ENCODE measurements at places on chromosomes 3 and 15.

- no peak for DNase-seq
Measured at GRCh38 chr15:83210619-83211018, 3.0 kb upstream of the HDGFL3 start.

- no peak for DNase-seq
Measured at GRCh38 chr15:100009372-100009771, 276.1 kb upstream of the LYSMD4 start.

GRCh38 chr3:109923431-109923830, 586.1 kb upstream of the DPPA4 start:
- DNase-seq: no peak

- no peak for DNase-seq
Measured at GRCh38 chr3:58628823-58629562, 37.6 kb downstream of the FAM3D start.

- no peak for DNase-seq
Measured at GRCh38 chr15:44163370-44163769, 31.7 kb downstream of the FRMD5 start.

DNA sequence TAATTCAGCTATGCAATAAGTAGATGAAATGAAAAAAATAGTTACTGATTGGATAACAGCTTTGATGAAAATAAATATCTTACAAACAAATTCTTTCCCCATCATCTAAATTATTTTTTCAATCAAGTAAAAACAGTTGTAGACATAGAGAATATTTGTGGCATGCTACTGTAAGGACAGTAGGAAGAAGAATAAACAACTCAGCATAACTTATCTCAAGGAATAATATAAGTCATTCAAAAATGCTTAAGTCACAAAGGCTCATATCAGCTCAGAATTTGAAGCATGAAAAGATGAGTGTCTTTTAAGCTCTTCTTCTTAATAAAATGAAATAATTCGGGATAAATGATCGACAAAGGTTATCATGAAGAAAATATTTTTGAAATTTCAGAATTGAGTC, 1029.0 kb downstream of the ROBO1 start:
- DNase-seq: no peak

- DNase-seq: no peak
Measured at GRCh38 chr3:183370391-183370790, 58.0 kb downstream of the MCF2L2 start.

- DNase-seq: no peak
Measured at GRCh38 chr3:173762501-173762900, 365.0 kb downstream of the NLGN1 start.

GRCh38 chr3:63519426-63519825, 133.0 kb upstream of the SNTN start:
- DNase-seq: no peak

DNA sequence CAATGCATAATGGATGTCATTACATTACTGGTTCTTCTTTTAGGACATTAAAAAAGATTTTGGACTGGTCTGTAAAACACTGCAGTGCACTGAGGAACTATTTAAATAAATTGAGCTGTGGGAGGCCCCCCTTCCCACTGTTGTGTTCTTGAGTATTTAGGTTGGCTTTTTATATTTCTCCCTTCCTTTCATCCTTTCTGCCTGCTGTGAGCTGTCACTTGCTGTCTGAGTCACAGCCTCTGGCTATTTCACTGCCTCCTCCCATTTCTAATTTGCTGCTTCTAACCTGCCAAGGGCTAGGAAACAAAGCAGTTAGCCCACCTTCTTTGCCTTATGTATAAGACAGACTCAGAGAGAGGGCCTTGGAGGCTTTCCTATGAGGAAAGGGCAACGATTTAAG, 89.0 kb upstream of the FNDC3B start:
- DNase-seq: no peak

DNA sequence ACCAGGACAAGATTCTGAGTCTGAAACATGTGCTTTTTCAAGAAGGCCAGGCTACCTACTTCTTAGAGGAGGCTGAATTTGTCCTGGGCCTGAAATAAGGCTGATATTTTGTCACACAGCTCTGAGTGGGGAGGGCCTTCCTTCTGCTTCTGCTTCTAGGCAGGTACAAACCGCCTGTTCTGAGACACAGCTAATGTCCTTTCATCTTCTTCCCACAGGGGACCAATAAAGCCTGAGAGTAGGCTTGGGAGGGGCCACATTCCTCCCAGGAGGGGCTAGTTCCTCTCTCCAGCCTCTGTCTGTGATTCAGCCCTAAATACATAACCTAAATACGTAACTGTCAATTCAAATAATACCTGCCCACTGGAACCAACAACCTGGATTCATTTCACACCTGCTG, 34.8 kb downstream of the CRYGS start:
- DNase-seq: peak; percentile 85

GRCh38 chr3:79230266-79230665, 537.5 kb downstream of the ROBO1 start:
- no peak for DNase-seq

DNA sequence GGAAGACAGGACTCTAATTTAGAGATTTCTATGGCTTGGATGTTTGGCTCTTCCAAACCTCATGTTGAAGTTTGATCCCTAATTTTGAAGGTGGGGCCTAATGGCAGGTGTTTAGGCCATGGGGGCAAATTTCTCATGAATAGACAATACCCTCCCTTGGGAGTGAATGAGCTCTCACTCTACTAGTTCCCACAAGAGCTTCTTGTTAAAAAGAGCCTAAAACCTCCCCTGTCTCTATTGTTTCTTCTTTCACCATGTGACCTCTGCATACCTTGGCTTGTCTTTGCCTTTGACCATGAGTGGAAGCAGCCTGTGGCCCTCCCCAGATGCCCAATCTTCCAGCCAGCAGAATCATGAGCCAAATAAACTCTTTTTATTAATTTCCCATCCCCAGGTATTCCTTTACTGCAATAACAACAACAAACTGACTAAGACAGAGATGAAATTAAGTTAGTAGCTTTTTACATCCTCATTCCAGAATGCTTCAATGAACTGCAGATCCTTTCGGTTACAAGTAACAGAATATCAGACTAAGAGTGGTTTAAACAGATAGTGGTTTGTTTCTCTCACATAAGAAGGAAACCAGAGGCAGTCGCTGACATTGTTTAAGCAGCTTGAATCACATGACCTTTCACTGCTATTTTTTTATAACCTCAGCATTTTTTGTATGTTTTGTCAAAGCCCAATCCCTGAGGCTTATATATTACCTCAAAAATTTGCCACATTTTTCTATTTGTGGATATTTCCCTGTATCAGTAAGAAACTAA, 1013.3 kb upstream of the SEMA6D start:
- DNase-seq: no peak

DNA sequence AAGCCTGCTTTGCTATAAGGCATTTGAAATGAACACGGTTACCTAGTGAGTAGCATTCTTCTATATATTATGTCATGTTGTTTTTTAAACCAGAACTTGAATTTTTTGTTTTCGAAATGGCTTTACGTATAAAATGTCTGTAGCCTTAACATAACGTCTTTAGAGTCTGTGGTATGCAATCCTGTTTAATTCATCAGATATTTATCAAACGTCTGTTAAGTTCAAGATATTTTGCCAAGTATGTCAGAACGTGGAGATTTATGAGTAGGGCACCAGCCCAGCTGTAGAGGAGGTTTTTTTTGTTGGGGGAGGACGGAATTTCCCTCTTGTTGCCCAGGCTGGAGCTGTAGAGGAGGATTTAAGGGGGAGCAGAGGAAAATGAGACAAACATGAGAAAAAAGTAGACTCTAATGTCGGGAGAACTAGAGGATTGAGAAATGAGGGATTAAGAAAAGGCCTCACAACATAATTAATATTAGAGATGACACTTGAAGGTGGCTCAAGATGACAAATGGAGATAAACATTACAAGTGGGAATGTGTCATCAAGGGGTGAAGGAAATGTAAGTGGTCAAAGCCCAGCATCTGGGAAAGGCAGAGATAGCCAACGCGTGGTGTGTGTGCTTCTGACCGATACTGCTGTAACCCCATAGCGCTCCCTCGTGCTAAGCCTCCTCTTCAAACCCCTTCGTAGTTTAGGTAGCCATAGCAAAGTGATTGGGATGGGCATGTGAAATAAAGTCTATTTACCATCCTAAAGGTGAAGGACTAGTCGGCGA, 154.0 kb upstream of the GOLGA6L4 start:
- DNase-seq: no peak

GRCh38 chr3:53426918-53427317, 67.5 kb upstream of the CACNA1D start:
- DNase-seq: no peak

- DNase-seq: no peak
Measured at GRCh38 chr3:116470605-116471197, 25.4 kb upstream of the LSAMP start.

- DNase-seq: no peak
Measured at GRCh38 chr3:43747641-43748040, 56.9 kb downstream of the ABHD5 start.

- no peak for DNase-seq
Measured at GRCh38 chr3:178206521-178206920, 329.7 kb upstream of the KCNMB2 start.

GRCh38 chr15:79922512-79923078, 25.8 kb upstream of the MTHFS start:
- no peak for DNase-seq

DNA sequence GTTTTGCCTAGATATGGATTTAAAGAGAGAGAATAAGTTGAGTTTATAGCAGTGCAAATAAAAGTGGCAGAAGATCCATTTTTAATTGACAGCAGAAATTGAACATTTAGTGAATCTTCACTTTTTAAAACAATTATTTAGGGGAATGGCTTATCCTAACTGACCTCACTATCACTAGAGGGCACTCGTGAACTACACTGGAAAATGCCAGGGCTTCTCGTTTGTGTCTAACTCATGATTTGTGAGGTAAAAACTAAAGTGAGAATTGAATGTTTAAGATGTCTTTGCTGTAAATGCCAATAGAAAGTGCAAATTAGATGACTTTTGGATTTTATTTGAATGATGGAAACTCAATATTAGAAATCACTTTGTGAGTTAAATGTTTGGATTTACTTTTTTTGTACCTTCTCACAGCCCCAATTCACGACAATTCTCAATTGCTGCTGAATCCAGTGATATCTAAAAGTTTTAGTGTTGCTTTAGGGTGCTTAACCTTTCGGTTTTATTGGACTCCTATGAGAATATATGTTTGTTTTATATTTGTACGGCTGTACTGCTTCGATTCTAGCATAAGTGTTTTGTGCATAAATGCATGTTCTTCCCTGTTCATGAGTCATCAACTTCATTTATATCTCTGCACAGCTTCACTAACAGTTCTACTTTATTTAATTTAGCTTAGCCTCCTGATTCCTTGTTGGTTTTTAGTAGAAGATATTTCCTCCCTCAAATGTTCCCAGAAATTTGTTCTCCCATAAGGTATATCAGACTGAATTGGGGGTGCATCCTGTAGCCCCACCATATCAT, 462.1 kb downstream of the MFSD1 start:
- no peak for DNase-seq

- no peak for DNase-seq
Measured at GRCh38 chr3:133162670-133163305, 124.6 kb downstream of the TMEM108 start.

GRCh38 chr3:72238010-72238691, 453.2 kb upstream of the PROK2 start:
- DNase-seq: no peak

DNA sequence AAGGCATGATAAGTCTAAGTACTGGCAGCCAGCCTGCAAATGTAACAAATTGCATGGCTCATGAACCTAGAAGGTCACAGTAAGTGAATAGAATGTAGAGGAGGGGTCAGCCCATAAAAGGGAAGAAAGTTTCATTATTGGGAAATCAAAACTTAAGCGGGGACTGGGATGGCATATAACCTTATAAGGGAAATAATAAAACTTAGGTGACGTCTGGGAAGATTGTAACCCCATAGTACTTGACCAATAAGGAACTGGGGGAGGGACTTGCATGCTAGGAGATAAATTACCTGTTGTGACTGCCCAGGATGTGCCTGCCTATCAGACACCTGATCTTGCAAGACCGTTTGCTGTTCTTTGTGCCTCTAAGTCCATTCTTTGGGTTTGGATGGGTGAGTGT, 28.1 kb upstream of the MCTP2 start:
- DNase-seq: no peak

DNA sequence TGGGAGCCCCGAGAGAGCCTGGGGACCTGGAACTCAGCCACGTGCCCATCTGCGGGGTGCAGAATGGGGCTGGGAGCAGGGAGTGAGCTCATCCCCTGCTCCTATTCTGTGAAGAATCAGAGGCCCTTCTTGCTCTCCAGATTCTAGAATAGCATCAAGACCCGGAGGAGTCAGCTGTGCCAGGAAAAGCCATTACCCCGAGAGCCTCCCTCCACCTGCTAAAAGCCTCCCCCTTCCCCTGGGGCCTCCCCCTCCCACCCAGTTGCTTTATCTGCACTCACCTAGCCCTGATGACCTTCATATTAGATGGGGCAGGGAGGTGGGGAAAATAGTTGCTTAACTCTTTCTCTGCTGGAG, 23.1 kb downstream of the CCDC33 start:
- DNase-seq: peak; percentile 38

DNA sequence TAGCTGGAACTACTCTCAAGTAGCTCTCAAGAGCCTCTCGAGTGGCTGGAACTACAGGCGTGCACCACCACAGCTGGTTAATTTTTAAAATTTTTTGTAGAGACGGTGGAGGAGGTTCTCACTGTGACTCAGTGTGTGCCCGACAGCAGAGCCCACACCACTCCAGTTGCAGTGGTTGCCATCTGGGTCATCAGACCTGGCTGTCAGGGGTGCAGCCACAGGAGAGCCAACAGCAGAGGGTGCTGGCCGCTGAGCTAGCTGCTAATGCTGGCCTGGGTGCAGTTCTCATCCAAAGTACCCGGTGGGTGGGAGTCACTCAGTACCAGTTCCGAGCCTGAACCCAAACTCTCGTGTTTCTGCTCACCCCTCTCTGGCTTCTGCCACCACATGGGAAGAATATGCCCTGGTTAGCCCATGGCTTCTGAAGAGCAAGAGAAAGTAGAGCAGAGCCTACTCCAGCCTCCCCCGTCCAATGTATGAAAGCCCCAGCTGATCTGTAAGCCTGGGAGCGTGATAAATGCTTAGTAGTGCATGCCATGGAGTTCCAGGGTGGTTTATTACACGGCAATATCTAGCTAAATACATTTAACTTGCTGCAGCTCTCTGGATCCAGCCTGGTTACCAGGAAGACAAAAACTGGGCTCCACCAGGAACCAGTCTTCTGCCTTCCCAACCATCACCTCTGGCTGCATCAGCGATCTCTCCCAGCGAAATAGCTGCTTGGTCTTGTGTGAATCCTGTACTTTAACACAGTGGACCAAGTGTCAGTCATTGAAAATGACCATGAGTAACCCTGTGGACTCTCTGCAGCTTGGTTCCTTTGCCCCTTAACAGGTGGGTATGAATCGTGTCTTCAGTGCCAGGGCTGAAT, 17.1 kb downstream of the UMPS start:
- DNase-seq: no peak
